ENCODE measurements at places on chromosomes 16 and 17.

DNA sequence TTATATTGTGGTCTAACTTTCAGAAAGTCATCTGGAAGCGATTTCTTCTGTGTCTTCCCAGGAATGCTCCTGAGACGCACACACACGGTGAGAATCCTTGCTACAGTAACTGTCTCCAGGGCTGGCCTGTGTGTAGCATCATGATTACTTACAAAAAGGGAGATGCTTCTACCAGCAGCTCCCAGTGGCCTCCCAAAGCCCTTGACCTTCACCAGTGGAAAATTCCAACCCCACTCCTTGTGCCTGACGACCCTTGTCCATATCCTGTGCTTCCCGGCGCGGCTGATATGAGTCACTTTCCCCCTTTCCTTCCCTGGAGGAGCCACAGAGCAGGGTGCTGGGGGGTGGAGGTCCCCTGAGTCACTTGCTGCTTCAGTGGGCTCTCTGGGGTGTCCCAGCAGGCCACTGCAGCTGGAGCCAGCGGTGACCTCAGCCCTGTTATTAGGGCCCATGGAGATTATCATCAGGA is 22.1 kb upstream of the NAT9 start:
- no peak for DNase-seq

GRCh38 chr17:67466251-67466796 is 89.2 kb downstream of the PITPNC1 start:
- DNase-seq: no peak

DNA sequence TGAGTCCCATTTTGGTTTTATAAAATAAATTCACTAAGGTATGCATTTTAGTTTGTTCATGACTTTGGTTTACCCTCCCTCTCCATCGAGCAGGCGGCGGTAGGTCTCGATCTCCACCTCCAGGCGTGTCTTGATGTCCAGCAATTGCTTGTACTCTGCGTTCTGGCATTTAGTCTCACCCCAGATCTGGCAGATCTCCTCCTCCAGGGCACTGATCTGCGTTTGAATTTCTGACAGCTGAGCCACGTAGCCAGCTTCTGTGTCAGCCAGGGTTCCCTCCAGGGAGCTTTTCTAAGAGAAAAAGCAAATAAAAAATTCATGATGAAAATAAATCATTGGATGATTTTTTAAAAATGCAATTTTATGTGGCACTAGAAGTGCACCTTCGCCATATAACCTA is 4.2 kb downstream of the KRT24 start:
- no peak for DNase-seq

DNA sequence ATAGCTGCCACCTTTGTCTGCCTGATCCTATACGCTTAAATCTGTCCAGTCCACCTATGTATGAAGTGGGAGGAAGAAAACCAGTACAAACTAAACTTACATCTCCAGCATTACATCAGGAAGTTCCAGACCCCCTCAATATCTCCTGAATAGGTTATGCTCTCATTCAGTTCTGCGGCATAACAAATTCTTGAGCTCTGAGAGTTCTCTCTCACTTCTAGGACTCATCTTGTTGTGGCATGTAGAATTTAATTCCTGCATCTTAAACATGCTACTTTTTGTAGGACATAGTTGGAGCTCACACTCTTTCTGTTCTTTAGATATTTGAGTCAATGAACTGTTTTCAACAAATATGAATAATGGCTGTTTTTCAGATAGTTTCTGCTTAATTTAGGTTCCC is 662.5 kb downstream of the CDH11 start:
- no peak for DNase-seq

GRCh38 chr17:8488491-8488890 is 52.8 kb downstream of the NDEL1 start:
- DNase-seq: no peak

DNA sequence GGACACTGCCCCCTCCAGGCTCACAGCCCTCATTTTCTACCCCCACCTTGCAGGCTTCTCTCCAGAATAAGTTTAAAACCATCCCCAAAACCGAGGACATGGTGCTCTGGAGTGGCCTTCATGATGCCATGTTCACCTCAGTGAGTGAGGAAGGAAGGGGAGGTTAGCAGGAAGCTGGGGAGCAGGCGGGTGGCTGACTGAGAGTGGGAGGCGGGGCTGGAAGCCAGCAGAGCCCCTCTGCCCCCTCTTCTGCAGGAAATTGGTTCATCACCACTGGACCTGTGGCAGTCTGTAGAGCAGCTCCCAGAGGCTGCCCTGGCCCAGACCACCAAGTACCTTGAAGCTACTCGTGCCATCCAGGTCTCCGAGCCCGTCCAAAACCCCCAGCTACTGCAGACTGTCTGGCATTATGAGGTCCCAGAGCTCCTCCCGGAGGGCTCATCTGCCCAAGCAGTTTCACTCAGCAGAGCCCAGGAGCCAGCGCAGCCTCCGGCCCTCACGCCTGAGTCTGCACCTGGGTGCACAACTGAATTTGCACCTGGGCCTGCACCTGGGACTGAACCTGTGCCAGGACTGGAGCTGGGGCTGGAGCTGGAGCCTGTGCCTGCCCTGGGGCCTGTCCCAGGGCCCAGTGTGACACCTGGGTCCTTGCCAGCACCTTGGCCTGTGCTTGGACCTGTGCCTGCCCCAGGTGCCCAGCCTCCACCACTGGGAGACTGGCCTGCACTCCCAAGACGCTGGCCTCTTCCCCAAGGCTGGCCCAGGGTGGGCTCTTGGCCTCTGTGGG is 19.0 kb downstream of the C16orf96 start:
- DNase-seq: no peak

GRCh38 chr17:5770441-5771270 is 186.3 kb upstream of the NLRP1 start:
- no peak for DNase-seq

GRCh38 chr16:10191096-10191495 is 8.9 kb upstream of the GRIN2A start:
- DNase-seq: no peak

GRCh38 chr17:74272731-74273201 is 1.3 kb upstream of the DNAI2 start:
- no peak for DNase-seq

GRCh38 chr17:8392274-8392673 is 5.4 kb downstream of the RNF222 start:
- no peak for DNase-seq

DNA sequence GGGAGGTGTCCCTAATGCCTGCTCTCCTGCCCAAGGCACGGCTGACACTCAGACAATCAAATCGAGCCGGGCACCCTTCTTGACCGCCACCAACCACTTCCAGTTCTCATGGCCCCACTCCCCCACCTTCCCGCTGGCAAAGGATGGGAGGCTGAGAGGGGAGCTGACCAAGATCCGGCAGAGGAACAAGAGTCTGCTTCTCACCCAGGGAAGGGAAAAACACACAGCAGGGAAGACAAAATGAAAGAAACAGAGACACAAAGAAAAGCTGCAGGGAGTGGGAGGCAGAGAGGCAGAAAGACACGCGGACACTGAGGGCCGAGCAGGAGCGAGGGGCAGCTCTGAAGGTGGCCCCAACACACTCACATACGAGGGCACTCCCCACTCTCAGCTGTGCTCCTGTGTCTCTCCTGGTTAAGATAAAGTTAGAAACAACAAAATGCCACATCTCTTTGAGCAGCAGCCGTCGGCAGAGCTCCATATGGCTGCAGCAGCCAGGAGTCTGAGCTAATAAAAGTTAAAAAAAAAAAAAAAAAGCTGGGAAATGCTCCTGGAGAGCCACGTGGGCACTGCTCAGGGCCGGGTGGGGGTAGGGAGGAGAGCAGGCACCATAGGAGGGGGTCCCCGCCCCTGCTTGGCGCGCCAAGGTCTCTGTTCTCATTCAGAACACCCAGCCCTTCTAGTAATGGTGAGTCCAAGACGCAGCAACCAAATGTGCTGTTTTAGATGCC is 7.4 kb downstream of the LRRC75A start:
- no peak for DNase-seq

- DNase-seq: no peak
Observed at GRCh38 chr17:31318298-31318801, 3.1 kb downstream of the EVI2A start.

DNA sequence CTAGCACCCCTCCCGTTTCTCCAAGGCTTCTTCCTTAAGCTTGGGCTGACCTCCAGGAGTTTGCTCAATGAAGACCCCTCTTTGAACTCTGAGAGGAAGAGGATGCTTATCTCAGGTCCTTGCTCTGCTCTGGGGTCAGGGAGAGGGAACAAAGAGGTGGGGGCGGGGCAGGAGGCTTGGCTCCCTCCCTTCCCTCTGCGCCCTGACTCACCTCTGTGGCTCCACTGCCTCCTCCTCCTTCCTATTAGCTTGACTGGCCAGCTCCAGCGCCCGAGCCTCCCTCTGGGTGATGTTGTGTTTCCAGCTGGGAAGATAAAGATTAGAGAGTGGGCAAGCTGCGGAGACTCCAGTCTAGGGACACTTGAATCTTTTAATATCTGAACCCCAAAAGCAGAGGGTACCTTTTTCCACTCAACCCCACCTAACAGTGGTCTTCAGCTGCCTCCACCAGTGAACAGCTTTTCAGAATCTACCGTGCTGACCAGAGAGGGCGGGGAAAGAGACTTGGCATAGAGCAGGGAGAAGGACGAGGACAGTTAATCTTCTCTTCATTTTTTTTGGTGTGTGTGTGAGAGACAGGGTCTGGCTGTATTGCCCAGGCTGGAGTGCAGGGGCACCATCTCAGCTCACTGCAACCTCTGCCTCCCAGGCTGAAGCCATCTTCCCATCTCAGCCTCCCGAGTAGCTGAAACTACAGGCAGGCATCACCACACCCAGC is 6.7 kb downstream of the GIP start:
- DNase-seq: no peak

DNA sequence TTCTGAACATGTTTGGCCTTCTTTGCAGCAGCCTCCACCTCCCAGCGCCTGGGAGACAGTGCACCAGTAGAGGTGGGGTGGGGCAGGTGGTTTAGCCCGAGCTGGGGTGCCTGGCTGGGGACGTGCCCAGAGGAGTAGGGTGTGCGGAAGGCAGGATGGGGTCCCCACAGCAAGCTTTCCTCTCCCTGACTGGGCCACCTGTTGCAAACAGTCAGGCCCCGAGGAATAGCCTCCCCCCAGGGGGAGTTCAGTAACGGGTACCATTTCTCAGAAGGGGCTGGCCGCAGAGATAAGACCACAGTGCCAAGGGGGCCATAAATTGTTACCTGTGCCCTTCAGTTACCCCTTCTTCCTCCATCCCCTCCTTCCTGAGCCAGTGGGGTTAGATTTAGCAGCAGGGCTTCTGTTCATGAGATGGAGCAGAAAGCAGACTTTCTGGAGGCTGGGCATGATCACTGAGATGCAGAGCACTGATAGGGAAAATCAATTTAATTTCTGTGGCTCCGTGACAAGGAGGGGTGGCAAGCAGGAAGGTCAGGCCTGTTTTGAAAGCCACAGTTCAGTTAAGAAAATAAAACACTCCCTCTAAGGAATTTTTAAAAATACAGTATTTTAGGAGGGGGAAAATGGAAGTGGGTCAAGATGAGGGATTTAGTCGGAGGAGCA is 181.9 kb downstream of the MSI2 start:
- no peak for DNase-seq

GRCh38 chr17:73323409-73324159 is 11.8 kb upstream of the CDC42EP4 start:
- DNase-seq: no peak

All from stimulated activated CD8-positive, alpha-beta memory T cell treated with anti-CD3 and anti-CD28 coated beads, Interleukin-15, amount 100 ng/mL, for 4 hours (primary cell).